GM12891 (cell line): ENCODE measurements at places on chromosomes 5 and 9.

- no peak for DNase-seq
These were observed 22.3 kb upstream of the ALDH1B1 start for GRCh38 chr9:38370176-38370575.

GRCh38 chr9:28051559-28052503, 478.6 kb upstream of the C9orf72 start:
- no peak for DNase-seq

GRCh38 chr9:78351816-78352215, 54.9 kb downstream of the PSAT1 start:
- DNase-seq = no peak

- no peak for DNase-seq
These were observed 120.1 kb downstream of the SNX18 start for GRCh38 chr5:54637654-54638053.

DNA sequence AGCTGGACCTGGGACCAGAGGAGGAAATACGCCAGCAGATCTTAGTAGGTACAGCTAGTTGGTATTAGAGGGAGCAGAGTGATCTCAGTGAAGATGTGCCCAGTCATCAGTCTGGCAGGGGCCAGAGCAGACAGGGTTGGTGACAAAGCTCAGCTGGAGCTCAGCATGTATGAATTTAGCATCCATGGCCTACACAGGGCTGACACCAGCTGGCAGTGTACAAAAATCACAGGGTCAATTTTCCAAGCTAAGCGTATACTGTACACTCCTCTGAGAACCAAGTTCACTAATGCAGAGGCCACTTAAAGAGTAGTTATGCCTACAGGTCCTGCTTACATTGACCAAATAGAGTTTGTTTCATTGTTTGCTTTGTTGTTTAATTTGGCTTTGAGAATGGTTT, 146.6 kb downstream of the SLC24A2 start:
- no peak for DNase-seq
